Stimulated activated CD8-positive, alpha-beta memory T cell treated with anti-CD3 and anti-CD28 coated beads, Interleukin-4, amount 100 ng/mL, for 4 hours (primary cell): ENCODE measurements at places on chromosomes 16 and 17.

DNA sequence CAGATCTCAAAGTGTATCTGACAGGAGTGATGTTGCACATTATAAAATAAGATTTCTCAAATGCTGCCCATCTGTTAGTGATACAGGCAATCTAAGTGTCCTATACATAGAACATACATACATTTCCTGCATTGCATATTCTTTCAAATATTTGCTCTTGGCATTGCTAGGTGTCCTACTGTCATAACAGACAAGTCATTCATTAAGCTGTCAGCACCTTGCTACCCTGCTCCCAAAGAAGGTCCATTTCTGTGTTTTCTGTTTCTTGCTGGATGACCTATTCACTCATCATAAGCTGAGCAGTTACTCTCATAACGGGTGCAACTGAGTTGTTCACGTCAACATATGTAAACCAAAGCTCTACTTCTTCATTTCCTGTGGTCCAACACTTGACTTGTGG lies 719.0 kb downstream of the KCNJ2 start:
- DNase-seq = no peak

- no peak for DNase-seq
These were observed 9.1 kb downstream of the FLCN start for GRCh38 chr17:17227608-17228520.

DNA sequence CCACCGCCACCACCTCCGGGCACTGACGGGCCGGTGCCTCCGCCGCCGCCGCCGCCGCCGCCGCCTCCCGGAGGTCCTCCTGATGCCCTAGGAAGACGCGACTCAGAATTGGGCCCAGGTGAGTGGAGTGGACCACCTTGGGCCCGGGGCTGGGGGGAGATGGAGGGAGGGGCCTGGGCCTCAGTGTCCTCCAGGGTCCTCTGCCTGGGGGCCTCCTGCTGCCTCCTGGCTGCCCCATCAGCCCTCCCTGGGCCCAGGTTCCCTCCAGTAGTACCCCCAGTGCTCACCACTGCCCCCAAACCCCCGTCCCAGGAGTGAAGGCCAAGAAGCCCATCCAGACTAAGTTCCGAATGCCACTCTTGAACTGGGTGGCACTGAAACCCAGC lies 19.9 kb downstream of the SPATA32 start:
- DNase-seq = no peak

DNA sequence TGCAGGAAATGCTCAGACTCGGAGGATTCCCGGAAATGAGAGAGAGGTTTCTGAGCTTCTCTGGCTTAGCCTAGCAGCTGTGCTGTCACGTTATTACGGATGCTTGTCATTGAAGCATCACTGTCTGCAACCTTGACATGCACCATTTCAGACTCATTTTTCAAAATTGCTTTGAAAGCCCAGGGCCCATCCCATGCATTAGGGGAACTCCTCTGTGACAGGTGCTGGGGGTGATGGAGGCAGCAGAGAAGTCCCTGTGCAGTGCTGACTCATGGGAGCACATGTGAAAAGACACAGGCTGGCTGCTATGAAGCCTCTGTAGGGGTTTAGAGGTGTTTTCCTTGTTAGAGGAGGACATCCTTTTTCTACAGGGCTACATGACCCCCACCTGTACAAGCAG lies 214.0 kb upstream of the MPHOSPH6 start:
- no peak for DNase-seq

- no peak for DNase-seq
These were observed 302.9 kb upstream of the AXIN2 start for GRCh38 chr17:65864394-65864793.

DNA sequence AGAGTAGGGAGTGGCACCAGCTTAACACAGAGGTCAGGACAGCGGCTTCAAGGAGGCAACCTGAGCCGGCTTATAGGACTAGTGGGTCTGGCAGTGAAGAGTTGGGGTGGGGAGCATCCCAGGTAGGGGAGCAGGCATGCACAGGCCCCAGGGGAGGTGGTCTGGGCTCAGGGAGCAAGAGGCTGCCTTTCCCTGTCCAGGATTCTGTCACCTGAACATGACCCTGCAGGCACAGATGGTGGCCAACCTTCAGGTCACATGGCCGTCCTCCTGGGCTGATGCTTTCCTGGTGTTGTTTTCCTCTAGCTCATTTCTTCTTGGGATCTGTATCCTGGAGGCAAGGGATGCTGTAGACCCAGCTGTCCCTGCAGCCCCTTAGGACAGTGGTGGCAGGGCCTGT lies 3.5 kb upstream of the MYO15A start:
- DNase-seq = no peak

GRCh38 chr16:572865-573650 lies 3.3 kb downstream of the PIGQ start:
- DNase-seq = no peak
